ENCODE measurements at places on chromosomes 3 and 15. TPM values are rescaled to one million over a fixed set of nuclear protein-coding genes. Genes with fewer than 3 reads are reported as not detected.

GP9 gene
- total RNA-seq, result not detected

LRRC15 gene
- not detected for total RNA-seq

DNA sequence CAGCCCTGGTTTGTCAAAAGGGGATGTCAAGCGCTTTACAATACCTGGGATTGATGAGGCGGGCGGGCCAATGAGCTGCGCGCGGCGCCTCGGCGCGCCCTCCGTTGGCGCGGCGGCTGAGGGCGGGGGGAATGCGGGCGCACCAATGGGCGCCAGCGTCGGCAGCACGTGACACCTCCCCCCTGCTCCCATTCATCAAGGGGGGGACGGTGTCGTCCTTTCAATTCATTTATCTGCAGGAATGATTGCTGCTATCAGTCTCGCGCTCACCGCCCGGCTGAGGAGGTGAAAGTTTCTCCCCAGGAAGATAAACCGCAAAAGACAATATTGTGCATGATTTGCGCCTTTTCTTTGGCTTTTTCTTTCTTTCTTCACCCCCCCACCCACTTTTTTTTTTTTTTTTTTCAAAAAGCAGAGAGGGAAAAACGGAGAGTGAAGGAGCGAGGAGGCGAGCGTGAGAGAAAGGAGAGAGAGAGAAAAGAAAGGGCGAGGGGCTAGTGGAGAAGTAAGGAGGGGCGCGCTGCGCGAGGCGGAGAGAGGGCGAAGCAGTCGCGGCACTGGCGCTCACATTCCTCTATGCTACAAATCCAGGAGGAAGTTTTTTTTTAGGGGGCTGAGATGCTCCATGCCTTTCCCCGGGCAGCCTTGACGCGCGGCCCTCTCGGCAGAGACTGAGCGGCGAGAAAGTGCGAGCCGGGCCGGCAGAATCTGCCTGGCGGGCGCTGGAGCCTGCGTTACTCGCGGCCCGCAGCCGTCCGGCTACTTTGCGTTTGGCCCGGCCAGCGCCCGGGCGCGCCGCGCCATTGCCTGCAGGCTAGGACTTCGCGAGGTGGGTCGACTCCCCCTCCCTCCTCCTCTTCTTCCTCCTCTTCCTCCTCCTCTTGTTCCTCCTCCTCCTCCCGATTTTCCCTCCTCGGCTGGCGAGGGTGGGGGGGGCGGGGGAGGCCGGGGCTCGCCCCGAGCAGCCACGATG lies at the start of gene ZIC1:
Gene ZIC1 (plus strand): TSS at position 223 of the 973 bp plus-strand sequence. CDS start 748 bp downstream, at position 971.
- no peak for DNase-seq

DNA sequence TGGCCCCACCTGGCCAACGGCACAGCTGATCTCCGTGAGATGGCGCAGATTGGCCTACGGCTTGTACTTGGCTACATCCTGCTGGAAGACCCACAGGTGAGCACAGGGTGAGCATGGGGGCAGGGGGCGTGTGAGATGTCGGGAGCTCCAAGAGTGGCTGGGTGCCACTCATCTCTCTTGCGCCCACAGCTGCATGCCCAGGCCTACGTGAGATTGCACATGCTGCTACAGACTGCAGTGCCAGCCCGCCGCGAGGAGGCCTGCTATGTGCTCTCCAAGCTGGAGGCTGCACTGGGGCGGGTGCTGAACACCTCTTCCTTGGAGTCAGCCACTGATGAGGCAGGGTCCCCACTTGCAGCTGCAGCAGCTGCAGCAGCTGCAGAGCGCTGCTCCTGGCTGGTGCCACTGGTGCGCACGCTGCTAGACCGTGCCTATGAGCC lies 22.3 kb downstream of the NBEAL2 start:
- DNase-seq, result no peak

DNA sequence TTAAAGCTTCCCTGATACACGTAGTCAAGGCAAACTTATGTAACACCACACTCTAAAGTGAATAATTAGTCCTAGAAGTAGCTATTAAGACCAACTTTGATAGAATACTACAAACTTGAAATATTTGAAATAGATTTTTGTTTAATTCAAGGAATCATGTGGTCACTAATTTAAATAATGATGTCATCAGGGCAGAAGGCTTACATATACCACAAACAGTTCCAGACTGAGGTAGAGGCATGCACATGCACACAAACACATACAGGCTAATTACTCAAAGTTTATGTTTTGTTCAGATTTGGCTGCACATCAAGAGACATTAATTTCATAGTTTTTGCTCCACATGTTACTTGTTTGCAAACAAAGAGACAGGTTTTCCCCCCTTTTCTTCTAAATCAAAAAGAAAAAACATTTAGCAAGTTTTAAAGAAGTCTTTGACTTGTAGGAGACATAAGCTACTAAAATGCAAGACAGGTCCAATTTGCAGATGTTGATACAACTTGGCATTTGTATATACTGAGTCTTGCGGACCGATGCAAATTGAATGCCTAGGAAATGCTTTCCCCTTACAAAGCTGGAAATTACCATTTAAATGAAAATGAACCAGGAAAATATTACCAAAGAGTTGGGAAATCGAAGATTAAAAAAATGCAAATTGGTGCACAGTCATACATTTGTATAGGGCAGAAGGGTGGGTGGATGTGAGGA lies 594.8 kb downstream of the MAGI1 start:
- no peak for DNase-seq

GRCh38 chr15:26378304-26378703 lies 394.6 kb downstream of the GABRB3 start:
- DNase-seq, result no peak

GRCh38 chr15:51380999-51381806 lies 39.7 kb downstream of the GLDN start:
- peak; percentile 41 for DNase-seq
